ENCODE measurements at places on chromosomes 3 and 15. TPM values are rescaled to one million over a fixed set of nuclear protein-coding genes. Genes with fewer than 3 reads are reported as not detected.

- DNase-seq, result no peak
These were observed 14.7 kb downstream of the TIMP4 start for GRCh38 chr3:12143949-12144504.

DNA sequence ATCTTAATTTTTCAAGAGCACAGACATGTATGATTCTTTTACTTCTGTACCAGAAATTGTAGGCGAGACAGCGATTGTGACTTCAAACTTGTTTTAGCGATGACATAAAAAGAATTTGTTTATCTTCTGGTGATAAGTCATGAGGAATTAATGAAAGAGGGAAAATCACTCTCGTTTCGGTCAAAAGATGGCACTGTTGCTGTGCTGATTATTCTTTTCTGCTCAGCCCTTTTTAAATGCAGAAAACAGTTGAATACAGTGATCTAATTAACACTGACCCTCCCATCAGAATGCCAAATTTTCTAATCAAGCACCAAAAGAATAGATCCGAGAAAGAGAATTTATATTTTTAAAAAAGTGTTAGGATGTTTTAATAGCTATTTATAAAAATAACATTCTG is 52.6 kb downstream of the NSUN3 start:
- DNase-seq, result peak; percentile 50

EPHA3 gene
- not detected for total RNA-seq

GRCh38 chr3:61718565-61718964 is 157.2 kb downstream of the PTPRG start:
- no peak for DNase-seq

KCNMB3 gene
- total RNA-seq, result 3.5 TPM

DNA sequence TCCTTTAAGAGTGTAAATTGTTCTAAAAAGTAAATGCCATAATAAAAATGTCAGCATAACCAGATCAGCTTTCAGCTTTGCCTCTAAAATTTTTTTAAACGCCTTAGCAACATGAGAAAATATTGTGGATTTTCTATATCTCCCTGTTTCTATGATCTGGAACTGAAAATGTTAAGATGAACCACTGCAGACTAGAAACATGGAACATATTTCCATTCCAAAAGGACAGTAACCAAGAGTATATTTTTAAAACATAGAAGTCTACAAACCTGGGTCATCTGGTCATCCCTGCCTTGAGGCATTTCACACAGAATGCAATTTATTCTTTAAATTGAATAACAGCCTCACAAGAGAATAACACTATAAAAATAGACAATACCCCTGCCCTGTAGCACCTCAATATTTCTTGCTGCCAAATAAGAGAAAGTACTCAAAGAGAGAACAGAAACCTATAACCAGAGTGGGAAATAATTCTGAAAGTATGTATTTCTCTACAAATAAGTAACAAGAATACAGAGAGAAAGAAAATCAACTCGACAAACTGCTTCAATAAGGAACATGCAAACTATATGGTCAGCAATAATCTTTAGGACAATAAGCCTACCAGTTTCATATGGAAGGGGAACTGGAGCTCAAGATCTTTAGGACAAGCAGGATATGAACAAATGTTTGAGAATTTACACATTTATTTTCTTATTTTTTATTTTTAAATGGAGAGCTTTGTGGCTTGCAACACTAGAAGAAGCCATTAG is 949.0 kb downstream of the EPHA3 start:
- DNase-seq, result no peak

GRCh38 chr15:51090753-51091152 is 4.0 kb downstream of the TNFAIP8L3 start:
- DNase-seq, result no peak

DNA sequence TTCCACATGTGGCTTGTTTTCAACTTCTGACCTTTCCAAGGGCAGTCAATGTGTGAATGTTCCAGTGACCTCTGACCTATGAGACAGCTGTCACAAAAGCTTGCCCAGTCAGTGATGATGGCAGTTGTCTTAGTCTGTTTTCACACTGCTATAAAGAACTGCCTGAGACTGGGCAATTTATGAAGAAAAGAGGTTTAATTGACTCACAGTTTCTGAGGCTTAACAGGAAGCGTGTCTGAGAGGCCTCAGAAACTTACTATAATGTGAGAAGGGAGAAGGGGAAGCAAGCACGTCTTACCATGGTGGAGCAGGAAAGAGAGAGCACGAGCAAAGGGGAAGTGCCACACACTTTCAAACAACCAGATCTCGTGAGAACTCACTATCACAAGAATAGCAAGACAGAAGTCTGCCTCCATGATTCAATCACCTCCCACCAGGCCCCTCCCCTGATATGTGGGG is 95.6 kb downstream of the ECT2 start:
- DNase-seq, result peak; percentile 8

DNA sequence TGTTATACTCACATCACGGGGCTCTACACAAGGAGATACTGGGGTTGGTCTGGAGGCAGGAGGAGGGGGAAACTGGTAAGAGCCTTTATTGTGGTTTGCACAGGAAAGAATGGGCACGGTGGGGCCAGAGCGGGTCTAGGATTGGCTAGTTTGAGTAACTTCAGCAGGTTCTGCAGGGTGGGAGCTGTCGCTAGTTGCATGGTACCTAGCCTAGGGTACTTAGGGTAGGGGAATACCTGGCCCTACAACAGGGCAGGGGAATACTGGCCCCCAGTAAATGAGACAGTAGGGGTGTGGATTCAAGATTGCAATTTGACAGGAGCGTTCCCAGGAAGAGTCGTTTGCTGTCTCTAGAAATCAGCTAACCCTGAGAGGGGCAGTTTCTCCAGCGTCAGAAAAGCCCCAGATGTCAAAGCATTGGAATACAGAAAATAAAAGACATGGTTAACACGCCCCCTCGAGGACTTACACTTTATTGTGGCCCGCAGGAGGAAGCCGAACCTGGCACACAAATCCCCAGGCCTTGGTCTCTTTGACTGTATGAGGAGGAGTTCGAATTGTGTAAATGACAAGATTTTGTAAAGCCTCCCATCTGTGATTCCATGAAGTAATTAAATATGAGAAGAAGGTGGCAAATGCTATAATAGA is 32.0 kb downstream of the ST8SIA2 start:
- no peak for DNase-seq

DNA sequence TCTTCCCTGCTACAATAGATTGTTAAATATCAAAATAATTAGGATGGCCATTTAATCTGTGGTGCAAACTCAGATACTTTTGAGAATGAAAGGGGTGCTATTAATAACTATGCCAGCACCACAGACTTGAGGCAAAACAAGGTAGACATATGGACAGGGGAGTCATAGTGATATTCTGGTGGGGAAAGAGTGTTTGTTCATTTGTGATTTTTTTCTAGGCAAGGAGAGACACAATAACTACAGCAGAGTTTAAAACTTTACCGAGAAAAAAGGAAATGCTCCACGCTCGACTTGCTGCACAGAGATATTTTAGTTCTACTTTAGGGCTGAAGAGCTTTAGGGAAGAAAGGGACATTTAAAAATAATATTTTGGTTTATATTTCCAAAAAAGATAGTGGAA is 611.2 kb upstream of the GRM7 start:
- no peak for DNase-seq

RASL12 gene
- total RNA-seq, result not detected

MORC1 gene
- not detected for total RNA-seq

- DNase-seq, result no peak
These were observed 8.9 kb upstream of the KBTBD8 start for GRCh38 chr3:66989241-66989640.

DNA sequence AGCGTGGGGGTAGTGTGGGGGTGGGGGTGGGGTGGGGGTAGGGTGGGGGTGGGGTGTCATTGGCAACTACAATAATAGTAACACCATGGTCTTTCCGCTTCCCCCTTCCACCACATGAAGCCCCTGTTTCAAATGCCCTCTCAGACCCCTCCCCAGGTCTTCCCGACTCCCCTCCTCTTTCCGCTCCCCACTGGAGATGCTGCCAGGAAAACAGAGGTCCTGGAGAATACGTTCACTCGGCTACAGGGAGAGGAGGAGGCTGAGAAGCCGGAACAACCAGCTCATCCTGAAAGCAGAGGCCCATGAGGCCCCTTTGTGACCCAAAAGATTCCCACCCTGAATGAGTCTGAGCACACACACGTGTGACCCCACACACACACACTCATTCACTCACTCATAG is 75.4 kb downstream of the CPN2 start:
- no peak for DNase-seq

ITPKA gene
- 17.3 TPM for total RNA-seq

GRCh38 chr15:89542369-89542768 is 32.9 kb upstream of the TICRR start:
- no peak for DNase-seq

DNA sequence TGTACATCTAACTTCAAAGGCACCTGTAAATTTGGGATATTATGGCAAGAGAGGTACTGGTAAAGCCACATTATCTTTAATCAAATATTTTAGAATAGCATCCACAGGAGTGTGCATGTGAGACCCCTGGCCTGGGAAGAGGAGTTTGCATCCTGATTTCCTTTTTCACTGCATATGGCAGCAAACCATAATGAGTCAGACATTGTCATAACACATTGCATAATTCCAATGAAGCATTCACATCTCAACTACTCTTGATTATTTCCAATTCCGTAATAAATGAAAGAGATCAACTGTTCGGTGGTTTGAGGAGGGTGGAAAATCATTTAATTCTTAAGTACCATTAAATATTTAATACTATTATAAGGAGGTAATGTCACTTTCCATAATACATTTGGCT is 215.0 kb downstream of the MECOM start:
- no peak for DNase-seq

- no peak for DNase-seq
These were observed 21.6 kb downstream of the SEC61A1 start for GRCh38 chr3:128073807-128074206.

DNA sequence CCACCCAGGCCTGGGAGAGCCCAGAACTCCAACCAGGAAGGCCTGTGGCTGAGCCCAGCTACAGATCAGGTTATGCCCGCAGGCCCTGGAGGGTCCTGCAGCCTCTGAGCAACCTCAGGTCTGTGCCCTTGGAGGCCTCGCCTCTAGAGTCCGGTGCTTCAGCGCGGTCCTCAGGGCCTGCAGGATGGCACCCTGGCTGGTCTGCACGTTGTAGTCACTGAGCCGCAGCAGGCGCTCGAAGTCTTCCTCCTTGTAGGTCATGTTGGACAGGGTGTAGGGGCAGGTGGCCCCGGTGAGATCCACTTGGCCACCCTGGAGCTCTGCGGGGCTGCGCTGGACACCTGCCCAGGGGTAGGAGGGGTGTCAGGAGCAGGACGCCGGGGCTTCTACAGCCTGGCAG is 25.8 kb downstream of the PLA2G4D start:
- DNase-seq, result no peak

- no peak for DNase-seq
These were observed 59.7 kb downstream of the RLBP1 start for GRCh38 chr15:89161666-89162065.

POLQ gene
- 13.8 TPM for total RNA-seq

DNA sequence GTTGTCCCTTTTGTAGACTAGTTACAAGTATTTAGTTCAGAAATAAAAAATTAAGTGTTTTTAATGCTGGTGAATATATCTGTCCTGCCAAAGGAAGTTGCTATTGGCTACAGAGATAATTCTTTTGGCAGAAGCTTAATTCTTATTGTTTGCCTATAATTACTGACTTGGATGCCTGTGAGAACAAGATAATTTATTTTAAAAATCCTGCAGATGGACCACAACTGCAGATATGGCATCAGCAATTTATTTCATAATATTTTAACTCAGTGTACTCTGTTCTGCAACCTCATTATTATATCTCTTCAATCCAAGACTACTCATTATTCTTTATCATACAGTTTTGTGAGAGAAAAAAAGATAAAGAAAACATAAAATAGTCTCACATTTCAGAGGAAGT is 789.8 kb downstream of the NAALADL2 start:
- DNase-seq, result no peak

- peak; percentile 51 for DNase-seq
These were observed 39.4 kb downstream of the VGLL4 start for GRCh38 chr3:11604139-11604892.

DNA sequence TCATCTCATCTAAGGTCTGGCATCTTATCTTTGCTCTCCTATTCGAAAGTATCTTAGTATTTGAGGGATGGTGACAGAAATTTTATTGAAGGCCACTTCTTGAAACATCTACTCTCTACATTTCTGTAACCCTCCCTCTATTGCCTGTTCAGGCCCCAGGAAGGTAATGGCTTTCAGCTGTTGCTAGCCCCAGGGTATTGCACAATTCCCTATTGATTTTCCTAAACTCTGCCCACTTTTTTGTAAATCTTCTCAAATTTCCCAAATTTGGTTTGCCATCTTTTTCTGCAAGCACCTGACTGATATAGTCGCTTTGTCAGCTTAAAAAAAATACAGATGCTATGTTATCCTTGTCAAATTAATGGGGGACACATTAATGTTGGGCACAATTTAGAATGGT is 242.1 kb downstream of the RAP2B start:
- no peak for DNase-seq

GRCh38 chr3:134323966-134324962 is 50.0 kb downstream of the AMOTL2 start:
- DNase-seq, result no peak

GCSAM gene
- total RNA-seq, result not detected

GOLGA8J gene
- 0.40 TPM for total RNA-seq

DNA sequence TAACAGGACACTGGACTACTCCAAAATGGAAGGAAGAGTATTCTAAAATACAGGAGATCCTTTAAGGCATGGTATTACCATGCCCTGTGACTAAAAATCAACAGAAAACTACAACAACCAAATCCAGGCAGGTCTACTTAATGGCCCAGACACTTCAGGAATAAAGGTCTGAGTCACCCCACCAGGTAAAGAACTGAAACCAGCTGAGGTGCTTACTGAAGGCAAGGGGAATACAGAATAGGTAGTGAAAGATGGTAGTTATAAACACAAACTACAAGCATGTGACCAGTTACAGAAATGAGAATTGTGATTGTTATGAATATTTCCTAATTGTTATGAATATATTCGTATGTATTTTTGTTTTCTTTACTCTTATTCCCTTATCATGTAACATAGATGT is 13.4 kb downstream of the IFT57 start:
- no peak for DNase-seq

- DNase-seq, result no peak
These were observed 4.0 kb downstream of the NPTN start for GRCh38 chr15:73628976-73629797.

GRCh38 chr3:152198665-152199064 is 70.1 kb upstream of the MBNL1 start:
- DNase-seq, result no peak

DNA sequence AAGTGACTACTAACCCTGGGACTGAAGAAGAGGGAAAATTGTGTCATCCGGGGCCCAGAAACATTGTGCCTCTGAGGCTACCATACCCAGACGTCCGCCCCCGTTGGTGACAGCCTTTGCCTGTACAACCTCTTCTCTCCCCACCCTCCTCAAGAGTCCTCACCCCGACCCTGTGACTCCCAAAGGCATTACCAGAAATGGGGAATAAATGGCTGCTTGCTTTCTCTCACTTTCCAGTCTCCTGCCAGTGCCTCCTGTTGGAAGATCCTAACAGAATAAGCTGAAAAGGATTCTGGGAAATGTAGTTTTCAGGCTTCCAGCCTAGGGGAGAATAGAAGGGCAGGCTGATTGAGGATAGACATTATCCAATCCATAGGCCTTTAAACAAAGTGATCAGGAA is 30.8 kb upstream of the SLC25A36 start:
- no peak for DNase-seq

Measured in A172 (cell line).